Lower lobe of right lung (tissue), 2 donors: ENCODE measurements at places on chromosomes 16 and 17. TPM values are rescaled to one million over a fixed set of nuclear protein-coding genes. Genes with fewer than 3 reads are reported as not detected.
A peak's percentile ranks its signal among the peaks of the same experiment; 100 is the strongest.

DNA sequence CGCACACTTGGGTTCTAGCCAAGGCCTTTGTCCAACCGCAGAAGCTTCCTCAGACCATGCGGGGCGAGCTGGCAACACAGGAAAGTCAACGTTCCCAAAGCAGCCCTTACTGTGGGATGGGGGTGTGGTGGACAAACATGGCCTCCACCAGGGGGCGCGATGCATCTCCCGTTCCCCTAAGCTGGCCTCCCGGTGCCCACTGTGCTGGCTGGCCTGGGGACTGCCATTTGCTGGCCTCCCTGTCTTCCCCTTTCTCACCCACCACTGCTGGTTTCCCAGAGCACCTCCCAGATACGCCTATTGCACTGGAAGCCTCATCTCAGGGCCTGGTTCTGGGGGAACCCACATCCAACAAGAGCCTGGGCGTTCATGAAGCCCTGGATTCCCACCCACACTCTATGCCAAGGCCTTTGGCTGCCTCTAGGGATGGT lies 145.3 kb downstream of the IRF8 start:
- no peak for DNase-seq

- DNase-seq, result no peak
Observed at GRCh38 chr16:54309341-54309740, 22.8 kb upstream of the IRX3 start.

DNA sequence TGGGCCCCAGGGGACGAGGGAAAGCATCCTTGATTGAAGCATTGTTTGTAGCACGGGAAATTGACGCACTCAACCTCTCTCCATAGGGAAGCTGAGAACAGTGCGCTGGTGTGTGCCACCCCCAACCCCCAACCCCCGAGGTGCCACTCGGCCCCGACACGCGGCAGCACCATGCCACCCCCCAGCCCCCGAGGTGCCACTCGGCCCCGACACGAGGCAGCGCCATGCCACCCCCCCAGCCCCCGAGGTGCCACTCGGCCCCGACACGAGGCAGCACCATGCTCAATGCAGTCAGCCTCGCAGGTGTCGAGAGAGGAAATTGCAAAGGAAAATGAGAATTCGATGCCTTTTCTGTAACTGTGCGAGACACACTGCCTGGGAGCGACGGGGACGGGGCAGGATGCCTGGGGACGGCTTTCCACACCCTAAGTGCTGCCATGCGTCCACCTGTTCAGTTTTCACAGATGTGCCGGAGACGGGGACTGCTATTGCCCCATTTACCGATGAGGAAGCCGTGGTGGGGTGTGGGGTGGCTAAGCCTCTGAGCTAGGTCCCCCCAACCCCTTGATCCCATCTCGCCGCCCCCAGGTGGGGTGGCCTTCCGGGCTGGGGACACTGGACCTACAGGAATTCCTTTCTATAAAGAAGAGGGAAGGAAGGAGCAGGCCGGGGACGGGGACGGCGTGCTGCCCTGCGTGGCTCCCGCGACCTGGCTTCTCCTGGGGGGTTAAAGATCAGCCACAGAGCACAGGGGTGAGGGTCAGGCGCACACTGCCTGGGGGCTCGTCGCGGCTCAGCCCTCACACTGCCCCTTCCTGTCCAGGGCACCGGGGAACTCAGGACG lies 9.8 kb downstream of the CBFA2T3 start:
- DNase-seq, result peak; percentile 31

DNA sequence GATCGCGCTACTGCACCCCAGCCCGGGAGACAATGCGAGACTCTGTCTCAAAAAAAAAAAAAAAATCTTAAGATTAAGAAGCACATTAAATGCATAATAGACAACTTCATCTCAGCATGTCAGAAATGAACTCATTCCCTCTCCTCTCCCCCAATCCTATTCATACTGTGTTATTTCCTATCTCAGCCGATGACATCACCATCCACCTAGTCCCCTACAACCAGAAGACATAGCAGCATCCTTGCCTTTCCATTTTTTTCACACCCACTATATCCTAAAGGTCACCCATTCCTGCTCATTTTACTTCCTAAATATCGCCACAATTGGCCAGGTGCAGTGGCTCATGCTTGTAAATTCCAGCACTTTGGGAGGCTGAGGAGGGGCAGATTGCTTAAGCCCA lies 81.3 kb downstream of the RPGRIP1L start:
- DNase-seq, result no peak

- DNase-seq, result peak; percentile 25
Observed at GRCh38 chr16:57754354-57755060, 18.9 kb downstream of the KATNB1 start.

- DNase-seq, result no peak
Observed at GRCh38 chr17:49012769-49013255, 15.6 kb downstream of the IGF2BP1 start.

DNA sequence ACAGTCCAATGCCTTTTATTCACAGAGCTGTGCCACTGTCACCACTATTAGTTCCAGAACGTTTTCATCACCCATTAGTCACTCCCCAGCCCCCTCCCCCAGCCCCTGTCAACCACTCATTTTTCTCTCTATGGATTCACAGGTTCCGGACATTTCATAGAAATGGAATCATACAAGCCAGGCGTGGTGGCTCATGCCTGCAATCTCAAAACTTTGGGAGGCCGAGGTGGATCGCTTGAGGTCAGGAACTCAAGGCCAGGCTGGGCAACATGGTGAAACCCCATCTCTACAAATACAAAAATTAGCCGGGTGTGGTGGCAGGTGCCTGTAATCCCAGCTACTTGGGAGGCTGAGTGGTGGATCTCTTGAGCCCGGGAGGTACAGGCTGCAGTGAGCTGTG lies 759 bp upstream of the PAM16 start:
- no peak for DNase-seq

DNA sequence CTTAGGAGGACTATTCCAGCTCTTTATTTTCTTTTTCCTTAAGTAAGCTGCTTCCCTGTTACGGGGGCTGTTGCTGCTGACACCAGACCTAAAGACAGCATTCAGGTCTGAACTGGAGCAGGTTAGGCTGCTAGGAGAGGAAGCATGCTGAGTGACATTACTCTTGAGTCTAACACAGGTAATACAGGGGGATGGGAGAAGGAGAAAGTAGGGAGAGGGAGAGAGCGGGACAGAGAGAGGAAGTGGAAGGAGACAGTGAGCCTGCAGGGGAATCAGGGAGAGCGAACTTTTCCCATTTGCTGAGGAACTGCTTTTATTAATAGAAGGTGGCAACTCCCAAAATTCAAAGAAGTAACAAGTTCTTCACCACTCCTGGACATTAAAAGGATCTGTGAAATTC lies 130.9 kb downstream of the PARN start:
- no peak for DNase-seq

GRCh38 chr17:80361495-80362220 lies 53.3 kb upstream of the ENDOV start:
- DNase-seq, result no peak

DNA sequence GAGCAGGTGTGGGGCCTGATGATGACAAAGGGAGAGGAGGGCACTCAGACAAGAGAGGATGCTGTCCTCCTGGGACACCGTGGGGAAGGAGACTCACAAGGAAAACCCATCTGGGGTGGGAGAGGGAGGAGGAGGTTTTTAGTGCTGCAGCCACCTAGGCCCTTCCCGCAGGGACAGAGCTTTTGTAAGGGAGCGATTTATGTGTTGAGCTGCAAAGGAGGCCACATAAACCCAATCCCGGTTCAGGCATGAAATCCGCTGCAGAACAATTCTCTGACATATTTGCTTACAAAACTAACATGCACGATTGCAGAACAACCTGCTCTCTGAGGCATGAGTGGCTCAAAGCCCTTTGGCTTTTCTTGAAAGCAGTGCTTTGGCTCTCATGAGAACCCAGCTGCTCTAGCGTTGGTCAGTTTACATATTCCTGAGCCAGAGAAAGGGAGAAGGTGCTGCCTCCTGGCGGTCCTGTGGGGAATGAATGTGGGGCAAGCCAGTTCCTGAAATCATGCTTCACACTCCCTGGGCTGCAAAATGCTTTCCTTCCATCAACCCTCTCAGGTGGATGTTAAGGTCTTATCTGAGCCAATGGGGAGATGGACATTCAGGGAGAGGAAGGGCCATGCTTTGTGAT lies 122.4 kb upstream of the NLRP1 start:
- DNase-seq, result peak; percentile 65

GRCh38 chr17:12512694-12513355 lies 152.9 kb upstream of the MYOCD start:
- no peak for DNase-seq

DNA sequence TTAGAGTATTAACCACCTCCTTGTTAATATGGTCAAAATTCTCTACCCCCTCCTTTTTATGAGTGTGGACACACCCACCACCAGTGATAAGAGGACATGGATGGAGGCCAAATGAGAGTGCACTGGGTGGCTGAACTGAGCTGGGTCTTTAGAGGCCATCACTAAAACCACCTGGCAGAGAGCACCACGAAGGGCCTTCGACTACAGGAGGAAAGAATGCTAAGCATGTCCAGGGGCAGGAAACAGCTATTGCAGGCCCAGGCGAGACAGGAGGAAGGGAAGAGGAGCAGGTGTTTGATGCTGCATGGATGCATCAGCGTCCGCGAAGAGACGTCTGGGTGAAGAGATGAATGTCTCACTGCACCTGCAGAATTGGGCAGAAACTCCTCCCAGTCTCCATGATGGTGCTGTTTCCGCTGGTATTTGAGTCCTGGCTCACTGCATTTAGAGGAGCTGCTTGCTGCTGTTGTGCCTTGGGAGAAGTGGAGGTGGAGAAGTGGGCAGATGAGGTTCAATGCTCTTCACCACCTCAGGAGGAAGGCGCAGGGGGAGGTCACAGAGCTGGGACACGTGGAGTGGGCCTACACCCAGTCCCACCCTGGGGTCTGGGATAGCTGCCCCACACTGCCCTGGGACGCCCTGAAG lies 33.2 kb downstream of the SPHK1 start:
- no peak for DNase-seq

DNA sequence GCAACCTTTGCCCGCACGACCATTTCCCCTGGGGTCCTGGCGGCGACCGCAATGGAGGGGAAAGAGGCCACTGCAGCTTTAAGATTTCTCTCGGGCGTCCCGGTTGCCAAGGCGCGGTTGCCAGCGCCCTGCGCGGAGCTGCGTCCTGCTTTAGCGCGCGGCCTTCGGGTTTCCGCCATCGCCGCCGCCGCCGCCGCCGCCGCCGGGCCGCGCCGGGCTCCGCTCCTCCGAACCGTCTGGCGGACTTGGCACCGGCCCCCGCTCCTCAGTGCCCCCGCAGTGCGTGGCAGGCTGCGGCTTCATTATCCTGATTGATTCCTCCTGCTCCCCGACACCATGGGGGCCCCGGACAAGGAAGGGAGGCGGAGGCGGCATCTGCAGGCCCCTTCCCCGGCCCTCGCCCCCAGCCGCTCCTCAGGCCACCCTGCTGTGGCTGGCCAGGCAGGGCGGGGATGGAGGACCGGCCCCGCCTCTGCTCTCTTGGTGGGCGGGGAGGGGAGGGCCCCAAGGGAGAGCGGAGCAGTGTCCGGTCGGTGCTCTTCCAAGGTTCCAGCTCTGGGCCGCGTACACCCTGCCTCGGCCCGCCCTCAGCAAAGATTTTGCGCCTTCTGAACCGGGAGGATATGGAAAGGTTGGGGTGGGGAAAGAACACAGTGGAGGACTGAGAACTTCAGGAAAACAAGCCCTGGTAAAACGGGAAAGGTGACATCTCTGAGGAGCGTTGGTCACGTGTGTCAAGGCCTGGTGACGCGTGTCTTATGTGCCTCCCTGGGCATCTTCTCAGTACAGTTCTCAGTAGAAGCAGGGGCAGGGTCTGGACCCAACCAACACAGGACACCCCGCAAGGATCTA lies 34.0 kb downstream of the NEUROD2 start:
- DNase-seq, result peak; percentile 73

DNA sequence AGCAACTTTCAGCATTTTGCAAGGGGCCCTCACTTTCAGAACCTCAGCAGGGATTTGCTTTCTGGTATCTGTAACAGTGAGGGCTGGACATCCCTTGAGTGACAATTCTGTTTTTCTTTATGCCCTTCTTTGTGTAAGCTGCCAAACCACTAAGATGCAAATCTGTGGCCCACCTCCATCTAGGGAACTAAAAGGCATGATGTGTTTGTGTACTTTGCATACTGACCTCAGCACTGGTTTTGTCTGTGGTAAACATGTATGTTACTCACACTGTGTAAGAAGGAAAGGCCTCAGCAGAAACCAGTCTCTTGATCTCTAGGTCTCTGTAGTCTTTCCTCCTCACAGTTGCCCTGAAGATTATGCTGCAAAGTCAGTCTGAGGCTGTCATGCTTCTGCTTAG lies 396.6 kb upstream of the DYNLRB2 start:
- no peak for DNase-seq

- DNase-seq, result no peak
Observed at GRCh38 chr16:28237754-28238357, 26.1 kb upstream of the XPO6 start.

DNA sequence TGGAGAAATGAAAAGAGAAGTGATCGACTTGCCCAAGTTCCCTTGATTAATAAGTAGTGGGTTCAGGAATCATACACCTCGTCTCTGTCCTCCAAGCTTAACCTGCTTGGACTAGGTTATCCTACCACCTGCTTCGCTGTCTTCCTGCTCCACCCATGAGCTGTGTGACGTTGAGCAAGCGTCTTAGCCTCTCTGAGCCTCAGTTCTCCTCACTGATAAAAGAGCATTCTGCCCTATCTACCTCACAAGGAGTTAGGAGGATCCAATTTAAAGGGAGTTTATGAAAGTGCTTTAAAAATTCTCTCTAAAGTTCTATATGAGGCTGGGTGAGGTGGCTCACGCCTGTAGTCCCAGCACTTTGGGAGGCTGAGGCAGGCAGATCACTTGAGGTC lies 9.5 kb upstream of the BHLHA9 start:
- no peak for DNase-seq

- no peak for DNase-seq
Observed at GRCh38 chr16:82300374-82300951, 130.4 kb upstream of the MPHOSPH6 start.

- peak; percentile 55 for DNase-seq
Observed at GRCh38 chr17:32495359-32496231, 8.8 kb downstream of the CDK5R1 start.

- no peak for DNase-seq
Observed at GRCh38 chr17:9672691-9673090, 27.4 kb downstream of the USP43 start.

DNA sequence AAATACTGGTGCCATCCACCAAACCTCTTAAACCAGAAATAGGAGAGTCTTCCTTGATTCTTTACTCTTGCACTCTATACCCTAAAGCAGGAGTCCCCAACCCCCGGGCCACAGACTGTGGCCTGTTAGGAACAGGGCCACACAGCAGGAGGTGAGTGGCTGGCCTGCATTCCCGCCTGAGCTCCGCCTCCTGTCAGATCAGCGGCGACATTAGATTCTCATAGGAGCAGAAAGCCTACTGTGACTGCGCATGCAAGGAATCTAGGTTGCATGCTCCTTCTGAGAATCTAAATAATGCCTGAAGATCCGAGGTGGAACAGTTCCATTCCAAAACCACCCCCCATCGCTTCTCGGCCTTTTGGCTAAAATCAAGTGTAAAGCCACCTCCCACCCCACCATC lies 30.3 kb upstream of the SRCIN1 start:
- no peak for DNase-seq

Gene TPPP3
- 123 TPM for total RNA-seq

Gene MT1A
- total RNA-seq, result 4.7 TPM

Gene COL1A1
- total RNA-seq, result 142 TPM

Gene CKLF
- 64.9 TPM for total RNA-seq

Gene MED31
- 17.4 TPM for total RNA-seq

Gene TP53TG3E
- total RNA-seq, result not detected

Gene STAC2
- 0.30 TPM for total RNA-seq

Gene CASKIN1
- 0.09 TPM for total RNA-seq
